ENCODE measurements at places on chromosomes 4 and X.
A peak's percentile ranks its signal among the peaks of the same experiment; 100 is the strongest.

- DNase-seq: no peak
Observed at GRCh38 chrX:43702079-43702524, 46.0 kb downstream of the MAOA start.

- peak; percentile 62 for DNase-seq
Observed at GRCh38 chr4:181528570-181529184, 714.5 kb upstream of the TENM3 start.

DNA sequence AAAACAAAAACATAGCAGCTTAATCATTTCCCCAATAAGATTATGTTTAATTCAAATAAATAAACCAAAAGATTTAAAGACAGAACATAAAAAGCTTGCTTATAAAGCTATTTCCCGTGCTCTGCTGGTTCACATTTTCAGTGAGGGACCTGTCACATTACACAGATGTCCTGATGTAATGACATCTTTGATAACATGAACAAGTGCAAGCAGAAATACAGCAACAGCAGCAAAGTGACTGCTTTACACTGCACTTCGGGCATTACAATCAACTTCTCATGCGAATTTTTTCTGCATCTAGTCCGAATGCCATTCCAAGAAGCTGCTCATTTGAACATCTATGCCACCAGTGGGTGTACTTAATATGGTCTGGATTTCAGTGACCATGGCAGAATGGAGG is 940.3 kb upstream of the IGFBP7 start:
- DNase-seq: no peak

DNA sequence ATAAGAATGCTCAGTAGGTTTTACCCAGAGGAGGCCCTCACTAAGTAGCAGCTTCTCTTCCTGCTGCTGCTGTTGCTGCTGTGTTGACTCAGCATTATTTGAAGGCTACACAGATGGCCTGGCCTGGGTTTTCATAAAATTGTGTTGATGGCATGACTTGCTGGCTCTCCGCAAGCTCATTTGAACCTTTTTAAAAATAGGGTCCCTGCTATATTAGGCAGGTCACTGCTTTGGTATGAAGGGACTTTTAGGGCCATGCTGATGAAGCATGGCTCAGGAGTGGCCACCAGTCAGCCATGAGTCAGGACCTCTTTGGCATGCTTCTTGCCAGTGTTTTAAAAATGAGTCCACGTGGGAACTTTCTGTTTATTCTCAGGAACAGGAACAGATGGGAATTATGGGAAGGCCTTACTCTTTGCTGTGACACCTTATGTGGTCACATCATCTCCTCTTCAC is 128.7 kb downstream of the MID1IP1 start:
- no peak for DNase-seq

DNA sequence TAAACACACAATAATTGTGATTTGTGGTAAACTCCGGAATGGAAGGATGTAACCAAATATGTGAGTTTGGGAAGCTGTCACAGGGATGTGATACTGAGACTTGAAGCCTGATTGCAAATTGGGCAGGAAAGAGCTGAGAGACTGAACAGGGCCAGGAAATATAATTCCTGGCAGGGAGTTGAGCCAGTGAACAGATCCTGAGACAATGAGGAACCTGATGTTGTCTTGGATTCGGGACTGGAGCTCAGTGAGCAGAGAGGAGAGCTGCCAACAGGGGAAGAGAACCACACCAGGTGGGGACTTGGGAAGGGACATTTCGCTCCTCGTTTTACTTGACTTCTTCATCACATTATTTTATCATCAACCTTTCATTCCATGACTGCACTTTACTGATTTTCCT is 386.0 kb downstream of the TLL1 start:
- no peak for DNase-seq

GRCh38 chr4:8559524-8560264 is 20.5 kb upstream of the GPR78 start:
- DNase-seq: no peak

GRCh38 chrX:129523079-129523911 is at the start of gene SMARCA1:
Gene SMARCA1, minus strand, starts transcription at chrX:129523490. Its CDS starts 120 bp downstream, at chrX:129523370.
- DNase-seq: peak; percentile 78

DNA sequence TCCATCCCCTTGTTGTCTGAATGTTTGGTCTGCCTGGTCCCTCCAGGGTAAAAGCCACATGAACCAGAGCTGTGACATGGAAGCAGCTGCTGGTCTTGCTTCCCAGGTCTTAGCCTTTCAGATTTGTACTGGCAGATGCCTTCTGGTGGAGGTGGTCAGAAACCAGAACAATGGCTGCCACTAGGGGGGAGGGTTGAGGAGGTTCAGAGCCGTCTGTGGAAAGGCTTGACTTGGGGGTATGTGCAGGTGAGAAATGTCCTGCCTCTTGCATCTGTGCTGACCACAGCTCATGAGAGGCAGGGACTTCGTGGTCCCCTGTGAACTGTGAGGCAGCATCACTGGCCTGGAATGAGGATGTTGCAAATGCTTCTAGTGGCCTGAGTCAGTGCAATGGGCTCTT is 144.2 kb upstream of the WDR1 start:
- DNase-seq: no peak

GRCh38 chr4:29467044-29467717 is 1253.0 kb upstream of the PCDH7 start:
- DNase-seq: no peak

GRCh38 chr4:87257523-87257922 is 37.1 kb upstream of the KLHL8 start:
- no peak for DNase-seq

DNA sequence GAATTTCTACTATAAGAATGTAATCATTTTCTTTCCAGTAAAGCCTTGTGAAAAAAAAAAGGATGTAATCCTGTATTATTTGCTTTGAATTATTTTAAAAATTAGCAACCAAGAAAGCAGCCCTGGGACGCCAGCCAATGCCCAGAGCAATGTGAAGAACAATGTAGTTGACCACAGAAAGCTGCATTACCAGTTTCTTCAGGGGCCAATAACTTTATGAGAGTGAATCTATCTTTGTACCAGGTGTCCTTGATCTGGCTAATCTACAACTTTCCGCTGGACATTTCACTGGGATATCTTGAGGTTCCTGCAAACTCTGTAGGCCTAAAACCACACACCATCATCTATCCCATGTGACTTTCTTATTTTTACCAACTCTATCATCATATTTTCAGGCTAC is 7.6 kb upstream of the KLHL2 start:
- DNase-seq: no peak

GRCh38 chr4:7933651-7934510 is 5.8 kb downstream of the AFAP1 start:
- DNase-seq: no peak

DNA sequence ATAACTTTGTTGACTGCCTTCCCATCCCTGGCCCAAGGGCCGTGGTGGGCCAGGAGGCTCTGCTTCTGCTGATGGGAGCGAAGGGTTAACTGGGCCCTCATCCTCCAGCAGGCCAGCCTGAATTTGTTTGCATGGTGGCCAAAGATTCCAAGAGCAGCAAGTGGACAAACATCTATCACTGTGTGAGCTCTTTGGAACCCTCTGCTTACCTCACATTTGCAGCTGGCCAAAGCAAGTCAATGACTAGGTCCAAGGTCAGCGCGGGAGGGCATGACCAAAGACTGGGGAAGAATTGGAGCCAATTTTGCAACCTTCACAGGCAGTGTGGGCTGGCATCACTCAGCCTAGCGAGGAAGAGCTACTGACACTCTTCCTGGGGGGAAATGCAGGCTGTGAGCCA is 67.8 kb upstream of the ATP6AP2 start:
- no peak for DNase-seq

DNA sequence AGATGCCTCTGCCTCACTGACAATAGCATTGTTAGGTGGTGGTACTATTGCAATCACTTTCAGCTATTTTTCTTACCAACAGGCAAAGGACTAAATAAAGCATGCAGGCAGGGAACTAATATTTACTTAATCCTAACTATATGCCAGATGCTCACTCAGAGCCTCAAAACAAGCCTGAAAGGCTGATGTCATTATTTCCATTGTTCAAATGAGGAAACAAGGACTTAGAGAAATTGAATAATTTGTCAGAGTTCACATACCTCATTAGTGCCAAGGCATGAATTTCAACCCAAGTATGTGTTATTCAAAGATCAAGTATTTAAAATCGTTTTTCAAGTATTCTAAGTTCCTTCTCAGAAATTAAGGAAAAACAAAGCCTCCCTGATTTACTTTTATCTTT is 374.9 kb upstream of the TECRL start:
- no peak for DNase-seq

- DNase-seq: peak; percentile 10
Observed at GRCh38 chr4:62709618-62710252, 1509.6 kb downstream of the ADGRL3 start.

GRCh38 chr4:28665306-28665705 is 1804.7 kb downstream of the STIM2 start:
- no peak for DNase-seq

DNA sequence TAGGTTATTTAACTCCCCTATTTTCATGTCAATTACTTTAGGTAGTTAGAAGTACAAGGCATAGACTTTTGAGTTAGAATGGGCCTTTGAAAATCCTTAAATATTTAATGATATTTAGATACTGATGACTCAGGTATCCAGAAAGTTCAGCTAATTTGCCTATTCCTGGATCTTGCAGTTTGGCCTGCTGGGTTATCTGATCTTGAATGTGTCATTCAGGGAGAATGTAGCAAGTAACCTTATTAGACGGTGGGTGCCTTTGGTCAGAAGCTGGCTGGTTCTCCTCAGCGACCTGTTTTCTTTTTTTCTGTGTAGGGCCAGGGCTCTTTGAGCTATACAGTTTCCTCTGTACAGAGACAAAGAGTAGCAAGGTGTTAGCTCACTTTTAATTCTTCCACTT is 42.0 kb downstream of the MTM1 start:
- no peak for DNase-seq

- no peak for DNase-seq
Observed at GRCh38 chr4:108322497-108322896, 153.8 kb upstream of the LEF1 start.

All from NCI-H1436 (cell line).